ENCODE measurements at places on chromosomes 4 and X. TPM values are rescaled to one million over a fixed set of nuclear protein-coding genes. Genes with fewer than 3 reads are reported as not detected.

- DNase-seq = no peak
Measured at GRCh38 chrX:55127692-55128091, 38.9 kb downstream of the PAGE2 start.

DNA sequence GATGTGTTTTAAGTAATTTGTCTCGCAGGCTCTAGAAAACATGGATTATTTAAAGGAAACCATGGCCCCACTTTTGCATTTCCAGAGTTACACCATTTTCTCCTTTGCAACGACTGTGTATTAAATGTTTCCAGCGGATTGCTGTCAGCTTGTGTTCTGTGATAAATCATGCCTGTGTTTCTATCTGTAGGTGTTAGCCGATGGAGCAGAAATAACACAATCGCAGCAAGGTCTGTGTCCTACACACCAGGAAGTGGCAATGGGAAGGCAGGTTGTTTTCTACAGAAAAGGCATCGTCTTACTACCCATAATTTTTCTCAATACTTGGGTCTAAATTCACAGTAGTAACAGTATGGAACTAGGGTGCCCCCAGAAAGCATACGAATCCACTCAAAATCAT, 590.1 kb downstream of the NLGN4X start:
- no peak for DNase-seq

DCHS2 gene
- polyA plus RNA-seq = 6.6 TPM

DNA sequence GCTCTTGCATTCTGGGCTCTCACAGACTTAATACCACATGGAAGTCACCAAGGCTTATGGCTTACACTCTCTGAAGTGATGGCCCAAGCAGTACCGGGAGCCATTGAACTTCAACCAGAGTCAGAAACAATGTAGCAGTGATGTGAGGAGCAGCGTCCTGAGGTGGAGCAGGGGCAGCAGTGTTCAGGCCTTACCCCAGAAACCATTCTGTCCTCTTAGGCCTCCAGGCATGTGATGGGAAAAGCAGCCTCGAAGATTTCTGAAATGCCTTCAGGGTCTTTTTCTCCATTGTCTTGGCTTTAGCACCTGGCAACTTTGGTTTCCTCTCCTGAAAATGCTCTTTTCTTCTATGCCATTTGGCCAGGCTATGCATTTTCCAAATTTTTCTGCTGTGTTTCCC, 22.8 kb upstream of the PIN4 start:
- no peak for DNase-seq

OPHN1 gene
- polyA plus RNA-seq = 11.3 TPM

DNA sequence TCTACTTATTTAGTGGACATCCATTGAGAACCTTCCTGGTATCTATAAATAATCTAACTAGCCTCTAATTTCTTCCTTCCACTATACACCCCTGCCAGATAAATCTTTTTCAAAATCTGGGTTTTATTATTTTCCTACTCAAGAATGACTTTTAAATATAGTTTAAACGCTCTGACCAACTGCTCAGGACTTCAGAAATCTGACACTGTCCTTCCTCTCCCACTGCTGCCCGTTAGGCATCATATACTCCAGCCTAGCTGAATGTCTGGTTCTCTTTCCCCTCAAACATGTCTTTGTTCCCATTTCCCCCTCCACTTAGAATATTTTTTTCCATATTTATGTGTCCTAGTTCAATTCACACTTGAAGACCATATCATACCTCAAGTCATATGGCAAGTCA, 35.2 kb upstream of the CBLL2 start:
- DNase-seq = no peak

CPLX1 gene
- 4.0 TPM for polyA plus RNA-seq

DNA sequence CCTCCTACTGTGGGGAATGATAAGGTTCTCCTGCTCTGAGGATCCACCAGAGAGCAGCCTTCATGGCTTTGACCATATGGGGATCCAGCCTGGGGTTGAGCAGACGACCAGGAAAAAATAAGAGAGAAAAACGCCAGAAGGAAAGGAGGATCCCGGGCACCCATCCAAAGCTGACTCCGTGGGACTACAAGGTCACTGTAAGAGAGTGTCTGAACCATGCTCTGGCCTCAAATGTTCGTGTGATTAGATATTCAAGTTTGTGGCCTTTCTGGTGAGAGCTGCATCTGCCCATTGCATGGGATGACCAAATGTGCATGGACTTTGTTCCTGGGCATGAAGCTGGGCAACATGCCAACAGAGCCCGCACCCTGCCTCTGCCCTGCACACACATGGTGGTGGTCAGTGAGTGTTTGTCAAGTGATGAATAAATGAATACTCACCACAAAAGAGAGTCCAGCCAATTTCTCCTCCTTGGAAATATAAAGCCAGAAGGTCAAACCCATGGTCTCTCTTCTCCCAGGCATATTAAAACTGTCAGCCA, 346.0 kb upstream of the GATB start:
- no peak for DNase-seq

DNA sequence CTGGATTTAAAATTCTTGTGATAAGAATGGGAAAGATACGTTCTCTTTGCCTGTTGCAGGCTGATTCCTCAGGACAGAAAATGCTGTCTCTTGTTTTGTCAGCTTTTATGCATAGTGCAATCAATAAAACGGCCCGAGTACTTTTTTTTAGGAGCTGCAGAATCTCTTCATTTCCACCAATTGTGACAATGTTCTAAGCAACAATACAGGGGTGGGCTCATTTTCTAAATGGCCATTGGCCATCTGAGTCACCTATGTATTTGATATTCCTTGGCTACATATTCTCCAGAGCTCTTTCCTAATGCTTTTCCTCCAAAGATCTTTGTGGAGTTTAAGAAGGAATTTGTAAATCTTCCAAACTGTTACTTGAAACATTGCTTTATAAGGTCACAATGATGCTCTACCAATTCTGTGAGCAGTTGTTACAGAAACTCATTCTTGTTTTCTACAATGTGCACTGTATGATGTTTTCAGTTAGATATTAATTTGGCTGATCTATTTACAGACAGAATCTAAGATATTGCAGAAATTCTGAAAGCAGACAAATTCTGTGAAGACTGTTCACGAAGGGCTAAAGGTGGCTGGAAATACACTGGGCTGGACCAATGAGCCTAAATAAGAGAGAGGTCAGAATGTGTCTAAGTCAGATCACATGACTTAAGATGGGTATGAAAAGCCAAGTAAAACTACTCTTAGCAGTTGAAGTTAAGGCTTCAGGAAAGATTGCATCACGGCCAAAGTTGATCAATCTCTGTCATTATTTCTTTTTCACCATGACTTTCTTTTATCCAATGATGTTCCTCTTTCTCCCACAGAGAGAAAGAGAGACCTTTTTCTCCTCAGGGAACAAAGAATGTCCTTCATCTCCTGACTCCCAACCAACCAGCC, 33.4 kb downstream of the TAPT1 start:
- DNase-seq = no peak

ASMT gene
- polyA plus RNA-seq = 0.47 TPM

DNA sequence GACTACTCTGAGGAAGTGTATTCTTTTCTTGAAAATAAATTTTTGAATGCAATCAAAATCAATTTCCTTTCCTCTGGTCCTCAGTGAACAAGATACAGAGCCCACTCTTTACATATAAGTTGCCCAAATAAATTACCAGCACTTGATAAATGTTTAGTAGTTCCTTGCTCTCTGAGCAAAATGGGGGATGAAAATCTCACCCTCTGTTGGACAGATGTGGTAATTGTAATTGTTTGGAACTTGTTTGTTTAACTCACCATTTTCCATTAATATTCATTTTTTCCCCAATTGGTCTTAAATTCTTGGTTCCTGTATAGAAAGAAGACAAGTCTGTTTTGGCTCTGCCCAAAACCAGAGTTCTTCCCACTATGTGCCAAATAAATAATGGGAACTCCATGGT, 146.3 kb downstream of the LDB2 start:
- no peak for DNase-seq

KIAA1210 gene
- polyA plus RNA-seq = 1.7 TPM

NLRP2B gene
- polyA plus RNA-seq = 0.06 TPM

GRCh38 chr4:150297861-150298474, 219.7 kb downstream of the DCLK2 start:
- DNase-seq = peak; percentile 35

DNA sequence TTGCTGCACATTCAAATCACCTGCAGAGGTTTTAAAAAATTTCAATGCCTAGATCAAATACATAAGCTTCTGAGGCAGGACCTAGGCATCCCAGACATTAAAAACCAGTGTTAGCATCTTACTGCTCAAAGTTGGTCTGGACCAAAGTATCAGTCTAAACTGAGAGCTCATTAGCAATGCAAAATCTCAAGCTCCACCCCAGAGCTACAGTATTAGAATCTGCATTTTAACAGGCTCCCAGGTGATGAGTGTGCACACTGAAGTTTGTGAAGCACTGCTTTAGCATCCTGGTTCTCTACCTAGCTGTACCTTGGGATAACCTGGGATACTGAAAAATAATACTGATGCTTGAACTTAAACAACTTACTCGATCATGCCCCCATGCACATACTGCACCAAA, 96.0 kb downstream of the PRRG1 start:
- DNase-seq = no peak

GRCh38 chrX:10083809-10084208, 73.0 kb upstream of the CLCN4 start:
- no peak for DNase-seq

DNA sequence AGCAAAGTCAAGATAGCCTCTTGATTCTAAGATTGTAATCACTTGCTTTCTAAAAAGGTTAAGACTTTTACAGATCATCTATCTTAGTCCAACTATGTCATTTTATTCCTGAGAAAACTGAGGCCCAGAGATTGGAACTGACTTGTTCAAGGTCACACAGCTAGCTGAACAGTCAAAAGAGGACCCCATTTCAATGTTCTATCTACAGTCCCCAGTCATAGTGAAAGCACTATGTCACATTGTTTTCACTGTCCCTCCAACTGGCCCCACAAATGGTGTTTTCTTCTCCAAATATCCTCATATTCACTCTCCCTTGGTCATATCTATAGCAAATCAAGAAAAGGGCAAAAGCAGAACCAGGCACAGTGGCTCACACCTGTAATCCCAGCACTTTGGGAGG, 145.2 kb downstream of the OPHN1 start:
- no peak for DNase-seq

DNA sequence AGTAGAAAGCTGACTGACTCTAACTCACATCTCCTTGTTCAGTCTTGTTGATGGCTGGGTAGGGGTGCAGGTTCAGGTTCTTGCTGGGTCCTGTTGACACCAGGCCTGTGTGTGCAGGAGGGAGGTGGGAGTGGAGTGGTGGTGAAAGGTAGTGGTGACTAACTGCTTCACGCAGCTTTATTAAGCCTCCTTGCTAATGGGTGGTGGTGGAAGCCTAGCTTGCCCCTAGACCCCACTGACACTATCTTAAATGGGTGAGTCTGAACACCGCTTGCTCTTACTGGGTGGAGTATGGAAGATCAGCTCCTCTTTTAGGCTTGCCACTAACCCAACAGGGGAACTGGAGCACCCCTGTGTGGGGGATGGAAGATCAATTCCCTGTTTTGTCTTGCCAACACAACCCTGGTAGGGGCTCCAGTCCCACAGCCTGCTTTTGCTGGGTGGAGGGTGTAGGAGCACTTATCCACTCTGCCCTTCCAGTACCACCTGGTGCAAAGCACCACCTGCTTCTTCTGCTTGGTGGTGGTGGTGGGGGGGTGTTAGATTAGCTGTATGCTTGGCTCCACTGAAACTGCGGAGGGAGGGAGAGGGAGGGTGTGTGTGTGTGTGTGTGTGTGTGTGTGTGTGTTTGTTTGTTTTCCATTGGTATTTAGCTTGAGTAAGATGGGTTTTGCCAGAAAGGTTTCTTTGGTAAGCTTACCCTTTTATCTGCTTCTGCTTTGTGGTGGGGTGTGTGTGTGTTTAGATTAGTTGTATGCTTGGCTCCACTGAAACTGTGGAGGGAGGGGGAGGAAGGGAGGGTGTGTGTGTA, 25.6 kb downstream of the KDM6A start:
- no peak for DNase-seq

DNA sequence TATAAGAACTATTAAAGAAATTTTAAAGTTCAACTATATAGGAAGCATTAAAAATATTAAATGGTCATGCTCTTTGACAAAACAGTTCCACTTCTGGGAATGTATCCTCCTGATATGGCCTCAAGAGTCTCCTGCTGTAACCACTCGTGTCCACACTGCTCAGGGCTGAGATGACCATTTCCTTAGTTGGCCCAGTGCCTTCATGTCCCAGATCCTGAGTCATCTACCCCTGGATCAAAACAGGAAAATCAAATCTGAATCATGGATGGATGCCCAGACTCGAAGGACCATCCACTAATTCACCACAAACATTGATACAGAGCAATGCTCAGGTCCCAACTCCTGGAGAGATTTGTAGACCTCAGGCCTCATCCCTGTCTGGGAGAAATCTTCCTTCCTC, 44.7 kb downstream of the GPRASP3 start:
- DNase-seq = no peak

- no peak for DNase-seq
Measured at GRCh38 chr4:82583897-82584587, 22.3 kb upstream of the TMEM150C start.

DNA sequence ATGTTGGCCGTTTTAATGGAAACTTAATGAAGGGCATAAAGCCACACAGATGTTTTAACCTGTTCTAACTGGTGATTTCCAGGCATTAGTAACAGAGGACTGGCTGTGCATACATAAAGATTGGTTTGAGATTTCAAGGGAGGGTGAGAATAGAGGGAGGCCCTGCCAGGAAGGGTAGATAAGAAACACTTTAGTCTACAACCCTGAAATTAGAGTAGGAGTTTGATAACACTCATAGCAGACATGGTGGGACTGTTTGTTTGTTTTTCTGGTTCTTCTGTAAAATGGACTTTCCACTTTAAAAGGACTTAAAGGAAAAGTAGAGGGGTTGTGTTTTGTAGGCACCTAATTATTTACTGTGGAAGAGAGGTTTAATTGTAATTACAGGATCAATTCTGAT, 16.2 kb downstream of the SLC4A4 start:
- DNase-seq = no peak

Data from renal cortex interstitium (tissue), 15 donors.